Stimulated activated CD8-positive, alpha-beta memory T cell treated with anti-CD3 and anti-CD28 coated beads, Interleukin-4, amount 100 ng/mL, for 1 hour (primary cell): ENCODE measurements at places on chromosomes 2 and 18.

DNA sequence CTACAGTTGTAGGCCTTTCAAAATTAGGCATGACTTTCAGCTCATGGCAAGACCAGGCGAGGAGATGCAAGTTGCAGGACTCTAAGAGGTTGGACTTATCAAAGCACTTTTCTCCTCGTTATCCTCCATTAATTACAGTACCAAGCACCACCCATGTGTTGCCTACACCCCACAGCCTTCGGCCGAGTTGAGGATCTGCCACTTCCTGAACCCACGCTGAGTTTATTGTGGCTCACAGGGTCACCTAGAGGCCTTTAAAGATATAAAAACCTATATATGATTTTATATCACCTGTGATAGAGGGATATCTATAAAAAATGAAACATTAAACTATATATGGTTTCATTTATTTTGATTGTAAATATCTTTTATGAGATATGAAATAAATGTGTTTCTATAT is 2.6 kb downstream of the UGT1A10 start:
- DNase-seq: no peak

GRCh38 chr2:20955277-20956026 is 88.4 kb downstream of the APOB start:
- no peak for DNase-seq

GRCh38 chr2:187567126-187567525 is 12.9 kb upstream of the TFPI start:
- no peak for DNase-seq

DNA sequence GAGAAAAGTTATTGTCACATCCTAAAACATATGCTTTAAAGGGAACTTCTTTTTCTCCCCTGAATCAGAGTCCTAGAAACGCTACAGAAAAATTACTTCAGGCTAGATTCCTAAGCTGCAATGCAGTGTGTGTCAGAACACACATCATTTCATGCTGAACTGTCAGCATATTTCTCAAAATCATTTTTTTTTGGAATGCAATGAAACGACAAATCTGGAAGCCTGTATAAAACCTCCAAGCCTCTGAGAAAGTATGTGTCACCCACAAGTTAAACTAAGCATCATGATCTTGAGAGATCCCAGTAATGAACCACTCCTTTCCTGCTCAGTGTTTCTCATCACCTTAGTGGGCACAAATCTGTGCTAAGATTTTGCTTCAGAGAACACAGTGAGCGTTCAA is 276.2 kb downstream of the ZNF521 start:
- no peak for DNase-seq

- no peak for DNase-seq
Measured at GRCh38 chr18:7485616-7486015, 81.5 kb upstream of the PTPRM start.

- no peak for DNase-seq
Measured at GRCh38 chr2:219404291-219404910, 13.8 kb upstream of the DES start.

- no peak for DNase-seq
Measured at GRCh38 chr2:7530001-7530400, 612.8 kb downstream of the RNF144A start.

DNA sequence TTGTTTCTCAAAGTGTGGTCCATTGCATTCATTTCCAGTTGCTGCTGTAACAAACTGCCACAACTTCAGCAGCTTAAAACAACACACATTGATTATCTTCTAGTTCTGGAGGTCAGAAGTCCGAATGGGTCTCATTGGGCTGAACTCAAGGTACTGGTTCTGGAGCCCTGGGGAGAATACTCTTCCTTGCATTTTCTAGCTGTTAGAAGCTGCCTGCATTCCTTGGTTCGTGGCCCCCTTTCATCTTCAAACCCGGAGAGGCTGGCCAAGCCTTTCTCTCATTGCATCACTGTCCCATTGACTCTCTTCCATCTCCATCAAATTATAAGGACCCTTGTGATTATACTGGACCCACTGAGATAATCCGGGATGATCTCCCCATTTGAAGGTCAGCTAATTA is 98.1 kb downstream of the SPATS2L start:
- no peak for DNase-seq

DNA sequence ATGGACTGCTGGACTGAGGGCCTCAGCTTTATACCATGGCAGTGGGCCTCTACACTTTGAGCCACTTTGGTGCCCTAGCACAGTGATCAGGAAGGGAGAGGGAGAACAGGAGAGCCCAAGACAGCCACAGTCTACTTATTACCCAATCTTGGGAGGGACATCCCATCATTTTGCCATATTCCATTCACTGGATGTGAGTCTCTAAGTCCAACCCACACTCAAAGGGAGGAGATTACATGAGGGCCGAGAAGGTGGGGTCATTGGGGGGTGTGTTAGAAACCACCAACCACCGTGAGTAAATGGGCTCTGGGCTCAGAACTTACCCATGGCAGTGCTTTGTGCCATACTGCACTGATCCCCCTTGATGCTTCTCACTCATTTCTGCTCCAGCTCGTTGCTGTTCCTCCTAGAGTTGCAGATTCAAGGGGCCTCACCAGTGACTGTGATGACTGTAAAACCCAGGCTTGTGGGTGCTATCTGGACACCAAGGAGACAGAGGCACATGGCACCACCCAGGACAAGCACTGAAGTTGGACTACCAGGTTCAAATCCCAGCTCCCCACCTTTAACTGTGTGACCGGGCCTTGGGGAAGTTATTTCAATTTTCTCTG is 97.6 kb upstream of the RAB6C start:
- DNase-seq: no peak
